Caki2 (cell line): ENCODE measurements at places on chromosomes 13 and 19. TPM values are rescaled to one million over a fixed set of nuclear protein-coding genes. Genes with fewer than 3 reads are reported as not detected.

- no peak for DNase-seq
Observed at GRCh38 chr19:47230921-47231214, at the start of gene BBC3. Gene BBC3, minus strand, starts transcription at chr19:47231199. Its CDS starts 2,768 bp downstream, at chr19:47228431.

- DNase-seq: no peak
Observed at GRCh38 chr19:49775742-49776370, 9.1 kb downstream of the AP2A1 start.

GRCh38 chr19:4075373-4075772, 8.7 kb upstream of the ZBTB7A start:
- DNase-seq: no peak

The TMEM145 gene
- total RNA-seq: not detected in 2 replicates

The ONECUT3 gene
- total RNA-seq: not detected in 2 replicates

DNA sequence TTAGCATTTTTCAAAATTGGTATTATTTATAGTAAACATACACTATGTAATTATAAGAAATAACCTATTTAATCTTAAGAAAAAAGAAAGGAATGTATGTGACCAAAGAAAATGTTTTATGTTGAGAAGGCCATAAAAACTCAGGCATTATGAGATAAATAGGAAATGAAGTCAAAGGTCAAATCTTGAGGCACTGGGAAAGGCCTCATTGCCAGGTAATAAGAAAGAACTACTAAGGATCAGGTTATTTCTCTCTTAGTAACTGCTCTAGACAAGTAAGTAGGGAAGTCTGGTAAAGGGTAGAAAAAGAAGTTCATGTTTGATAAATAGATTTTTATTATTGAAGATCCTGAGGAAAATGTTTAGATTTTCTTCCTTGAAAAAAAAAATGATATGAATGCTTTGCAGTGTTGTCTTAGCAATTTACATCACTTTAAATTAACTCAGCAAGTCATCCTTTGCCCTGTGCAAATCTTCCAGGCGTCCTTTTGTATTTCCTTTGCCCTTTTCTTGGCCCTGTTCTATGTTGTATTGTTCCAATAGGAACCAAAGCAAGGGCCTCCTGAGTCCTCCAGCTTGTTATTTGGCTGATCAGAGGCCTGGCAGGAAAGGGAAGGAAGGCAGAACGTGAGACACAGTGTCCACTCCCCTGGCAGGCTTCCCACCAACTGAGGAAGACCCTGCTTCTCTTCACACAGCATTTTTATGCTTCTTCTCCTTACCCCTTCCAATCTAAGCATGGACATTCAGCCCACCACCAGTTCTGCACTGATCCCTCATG, 260.4 kb upstream of the MIR17HG start:
- no peak for DNase-seq

DNA sequence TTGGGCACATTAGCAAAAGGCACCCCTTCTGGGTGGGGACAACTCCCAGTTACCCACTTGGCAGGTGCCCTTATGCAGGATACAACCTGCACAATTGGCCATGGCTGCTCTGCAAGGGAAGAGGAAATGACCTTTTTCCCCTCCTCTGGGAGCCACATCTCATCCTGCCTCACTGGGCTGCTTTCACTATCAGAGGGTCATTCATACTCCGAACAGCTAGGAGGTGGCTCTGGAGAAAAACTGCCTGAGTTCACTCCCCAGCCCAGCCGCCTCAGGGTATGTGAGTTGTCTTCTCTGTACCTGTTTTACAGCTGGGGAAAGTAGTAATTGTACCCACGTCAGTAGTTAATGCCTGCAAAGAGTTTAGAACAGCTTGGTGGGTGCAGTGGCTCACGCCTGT, 7.1 kb upstream of the ACTN4 start:
- no peak for DNase-seq
